Upper lobe of right lung (tissue), 1 donor: ENCODE measurements at places on chromosomes 3 and 15. TPM values are rescaled to one million over a fixed set of nuclear protein-coding genes. Genes with fewer than 3 reads are reported as not detected.
A peak's percentile ranks its signal among the peaks of the same experiment; 100 is the strongest.

GRCh38 chr3:83738202-83738601, 1220.6 kb upstream of the CADM2 start:
- DNase-seq = no peak

DNA sequence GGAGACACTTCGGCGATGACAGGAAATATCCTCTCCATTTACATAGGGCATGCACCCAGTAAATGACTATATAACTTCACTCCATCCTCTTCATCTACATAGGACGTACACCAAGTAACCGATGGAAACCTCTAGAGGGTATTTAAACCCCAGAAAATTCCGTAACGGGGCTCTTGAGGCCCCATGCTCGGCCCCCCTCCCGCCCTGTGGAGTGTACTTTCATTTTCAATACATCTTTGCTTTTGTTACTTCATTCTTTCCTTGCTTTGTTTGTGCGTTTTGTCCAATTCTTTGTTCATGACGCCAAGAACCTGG, 7.5 kb upstream of the FAM107A start:
- DNase-seq = no peak

DNA sequence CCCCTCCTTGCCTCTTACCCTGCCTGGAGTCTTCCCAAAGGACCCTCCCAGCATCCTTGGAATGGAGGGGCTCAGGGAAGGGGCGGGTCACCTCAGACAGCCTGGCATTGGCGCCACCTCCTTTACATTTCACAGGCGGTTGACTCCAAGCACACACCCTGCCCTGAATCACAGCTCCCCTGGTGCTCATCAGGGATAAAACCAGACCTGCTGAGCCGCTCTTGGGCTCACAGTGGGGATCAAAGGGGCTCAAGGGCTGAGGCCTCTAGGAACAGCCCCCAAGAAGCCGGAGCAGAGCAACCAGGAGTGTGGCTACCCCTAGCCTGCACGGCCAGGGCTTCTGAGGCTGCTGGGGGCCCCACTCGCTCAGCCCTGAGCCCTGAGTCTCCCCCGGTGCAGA, 16.6 kb downstream of the LINGO1 start:
- DNase-seq = no peak

DNA sequence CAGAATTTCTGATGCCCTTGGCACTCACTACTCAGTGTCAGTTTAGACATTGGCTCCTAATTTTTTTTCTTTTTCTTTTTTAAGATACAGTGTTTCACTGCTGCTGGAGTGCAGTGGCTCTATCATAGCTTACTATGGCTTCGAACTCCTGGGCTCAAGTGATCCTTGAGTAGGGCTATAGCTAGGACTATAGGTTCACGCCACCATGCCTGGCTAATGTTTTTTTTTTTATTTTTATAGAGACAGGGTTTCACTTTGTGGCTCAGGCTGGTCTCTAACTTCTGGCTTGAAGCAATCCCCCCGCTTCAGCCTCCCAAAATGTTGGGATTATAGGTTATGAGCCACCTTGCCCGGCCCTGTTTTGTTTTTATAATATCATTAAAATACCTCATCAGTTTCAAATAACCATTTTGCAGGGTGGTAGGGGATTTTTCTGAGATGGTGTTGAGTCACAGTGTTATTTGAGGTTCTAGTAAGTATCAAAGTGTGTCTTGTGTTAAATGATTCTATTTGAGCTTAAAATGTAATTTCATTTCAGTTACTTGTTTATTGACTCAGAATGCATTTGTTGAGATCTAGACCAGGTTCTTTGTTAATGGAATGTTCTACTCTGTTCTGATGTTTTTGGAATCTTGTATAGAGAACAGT, 7.0 kb downstream of the FNDC3B start:
- no peak for DNase-seq

DNA sequence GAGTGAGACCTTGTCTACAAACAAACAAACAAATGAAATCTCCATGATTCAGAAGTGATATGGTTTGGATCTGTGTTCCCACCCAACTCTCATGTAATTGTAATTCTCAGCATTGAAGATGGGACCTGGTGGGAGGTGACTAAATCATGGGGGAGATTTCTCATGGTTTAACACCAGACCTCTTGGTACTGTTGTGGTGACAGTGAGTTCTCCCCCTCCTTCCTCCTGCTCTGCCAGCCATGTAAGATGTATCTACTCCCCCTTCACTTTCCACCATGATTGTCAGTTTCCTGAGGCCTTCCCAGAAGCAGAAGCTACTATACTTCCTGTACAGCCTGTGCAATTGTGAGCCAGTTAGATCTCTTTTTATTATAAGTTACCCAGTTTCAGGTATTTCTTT, 438.4 kb upstream of the THBS1 start:
- no peak for DNase-seq

GRCh38 chr15:87500240-87500639, 756.3 kb downstream of the NTRK3 start:
- DNase-seq = no peak

GRCh38 chr3:7075901-7076300, 215.0 kb downstream of the GRM7 start:
- DNase-seq = no peak

DNA sequence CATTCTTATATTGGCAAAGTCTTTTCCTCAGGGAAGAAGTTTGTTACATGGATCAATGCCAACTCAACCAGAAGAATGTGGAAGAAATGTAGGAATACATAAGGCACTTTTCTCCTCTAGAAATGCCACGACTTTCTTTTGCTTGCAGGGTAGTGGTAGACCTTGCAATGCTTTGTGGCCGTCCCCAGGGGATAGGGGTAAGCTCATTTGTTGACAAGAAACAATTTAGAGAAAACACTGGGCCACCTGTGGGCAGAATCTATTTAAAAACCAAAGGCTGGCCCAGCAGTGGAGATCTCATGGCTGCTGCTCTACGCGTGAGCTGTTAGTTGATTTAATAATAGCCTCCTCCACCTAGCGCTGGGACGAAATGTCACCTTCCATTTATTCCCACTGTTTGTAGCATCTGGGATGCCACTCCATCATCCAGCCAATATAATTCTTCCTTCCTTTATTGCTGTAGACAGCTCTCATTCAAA, 64.6 kb upstream of the PFN2 start:
- no peak for DNase-seq

GRCh38 chr3:188695241-188695640, 476.5 kb upstream of the TPRG1 start:
- no peak for DNase-seq

DNA sequence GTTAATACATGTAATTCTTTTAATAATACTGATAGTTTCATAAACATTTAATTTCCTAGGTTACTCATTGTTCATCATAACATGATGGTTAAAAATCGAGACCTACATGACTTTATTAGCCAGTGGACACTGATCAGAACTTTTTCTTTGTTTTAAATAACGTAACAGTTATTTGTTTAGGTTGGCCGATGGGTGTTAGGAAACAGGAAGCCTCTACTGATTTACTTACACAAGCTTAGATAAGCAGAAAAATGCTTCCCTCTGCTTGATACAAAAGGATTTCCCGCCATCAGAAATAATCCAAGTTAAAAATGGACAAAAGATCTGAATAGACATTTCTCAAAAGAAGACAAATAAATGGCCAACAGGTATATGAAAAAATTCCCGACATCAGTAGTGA, 16.6 kb upstream of the APH1B start:
- no peak for DNase-seq

DNA sequence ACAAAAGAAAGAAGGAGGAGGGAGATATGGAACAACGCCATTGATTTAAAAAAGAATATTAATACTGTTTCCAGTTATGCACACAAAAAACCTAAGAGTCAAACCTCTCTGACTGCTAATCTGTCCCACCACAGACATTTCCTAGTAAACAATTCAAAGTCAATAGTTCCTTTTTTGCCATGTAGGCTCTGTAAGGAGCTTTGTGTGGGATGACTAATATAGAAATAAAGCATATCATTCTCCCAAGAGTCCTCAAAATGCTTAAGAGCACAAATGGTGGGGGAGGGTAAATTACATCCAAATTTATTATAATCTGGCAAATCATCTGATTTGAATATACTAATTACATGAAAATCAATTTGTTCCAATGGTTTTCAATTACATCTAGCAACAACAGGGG, 155.9 kb upstream of the CNTN4 start:
- DNase-seq = no peak

DNA sequence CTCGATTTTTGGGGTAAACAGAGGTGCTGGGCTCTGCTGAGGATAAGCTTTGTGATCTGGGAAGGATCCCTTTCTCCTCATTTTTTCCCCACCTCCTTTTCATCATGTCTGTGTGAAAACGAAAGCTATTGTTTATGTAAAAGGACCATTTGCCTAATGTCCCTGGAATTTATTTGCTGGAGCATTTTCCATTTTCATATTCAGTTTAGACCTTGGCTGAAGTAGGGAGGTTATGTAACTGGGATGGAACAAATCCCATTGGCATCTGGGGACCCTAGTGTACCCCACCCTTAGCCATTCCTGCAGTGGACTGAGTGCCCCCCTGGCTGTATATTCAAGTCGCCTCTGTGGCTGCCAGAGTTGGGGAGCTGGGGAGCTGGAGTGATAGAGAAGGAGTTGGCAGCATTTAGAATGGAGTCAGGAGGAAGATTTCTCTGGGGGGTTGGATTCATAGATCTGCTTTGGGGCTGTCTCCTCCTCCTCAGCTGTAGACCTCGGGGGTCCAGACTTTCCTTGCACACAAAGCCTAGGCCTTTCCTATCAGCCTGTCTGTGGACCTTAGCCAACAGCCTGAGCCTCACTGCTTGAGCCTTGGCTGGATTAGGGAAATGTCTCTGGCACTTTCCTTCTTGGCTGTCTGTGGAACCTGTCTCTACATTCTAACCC, 270.4 kb upstream of the CTDSPL start:
- DNase-seq = no peak

DNA sequence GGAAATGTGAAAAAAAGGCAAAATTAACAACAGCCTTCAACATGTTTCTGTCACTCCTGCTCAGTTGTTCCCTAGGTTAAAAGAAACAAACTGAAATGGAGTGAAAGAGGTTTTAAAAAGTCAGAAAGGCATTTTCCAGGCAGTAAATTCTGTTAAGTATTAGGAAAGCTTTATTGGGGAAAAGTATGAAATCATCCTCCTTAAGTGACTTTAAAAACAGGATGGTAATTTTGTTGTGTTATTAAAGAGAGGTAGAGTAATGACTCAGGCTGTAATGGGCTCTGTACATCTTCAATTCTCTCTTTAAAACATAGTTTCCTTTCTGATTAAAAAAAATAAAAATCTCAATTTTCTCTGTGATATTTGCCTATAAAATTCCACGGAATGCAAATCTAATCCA, 81.1 kb downstream of the OTOL1 start:
- DNase-seq = no peak

DNA sequence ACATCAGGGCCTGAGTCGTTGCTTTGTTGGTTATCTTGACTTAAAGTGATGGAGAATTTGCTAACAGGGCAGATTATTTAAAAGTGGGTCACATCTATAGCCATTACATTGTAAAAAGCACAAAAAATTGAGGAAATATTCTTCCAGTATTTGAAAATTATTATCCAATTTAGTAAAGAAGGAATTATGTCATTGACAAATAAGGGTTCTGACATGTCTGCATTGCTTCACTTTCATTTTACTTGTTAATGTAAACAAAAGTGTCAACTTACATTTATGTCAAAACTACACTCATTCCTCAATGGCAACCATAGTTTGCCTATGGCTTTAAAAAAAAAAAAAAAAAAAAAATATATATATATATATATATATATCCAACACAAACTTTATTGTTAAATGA, 3.4 kb upstream of the PARP14 start:
- DNase-seq = no peak

DNA sequence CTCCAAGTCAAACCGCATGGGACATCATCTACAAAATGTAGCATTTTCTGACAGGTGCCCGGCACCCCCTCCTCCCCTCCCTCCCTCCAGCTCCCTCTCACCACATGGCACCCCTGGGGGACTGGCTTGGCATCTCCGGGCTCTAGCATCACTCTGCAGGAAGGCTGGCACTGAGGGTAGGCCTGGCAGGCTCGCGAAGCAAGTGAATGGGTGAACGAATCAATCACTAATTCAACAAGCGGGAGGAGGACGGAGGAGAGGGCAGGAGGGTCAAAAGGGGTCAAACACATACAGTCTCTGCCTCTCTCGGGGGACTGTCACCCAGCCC, 155.7 kb downstream of the NUP210 start:
- DNase-seq = no peak

DNA sequence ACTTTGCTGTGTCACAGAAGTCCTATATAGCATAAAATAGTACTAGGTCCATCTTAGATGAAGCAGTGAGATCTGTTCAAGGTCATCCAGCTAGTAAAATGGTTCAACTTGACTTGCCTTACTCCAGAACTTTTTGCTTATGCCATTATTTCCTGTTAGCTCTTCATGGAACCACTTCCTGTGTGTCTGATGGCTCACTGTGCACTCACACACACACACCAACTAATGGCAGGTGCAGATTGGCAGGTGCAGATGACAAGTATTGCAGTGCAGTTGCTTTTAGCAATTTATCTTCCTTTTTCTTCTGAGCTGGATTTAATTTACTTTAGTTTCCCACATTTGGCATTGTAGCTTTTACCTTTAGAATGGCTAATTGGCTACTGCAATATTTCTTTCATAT, 29.8 kb downstream of the GOLGA8S start:
- no peak for DNase-seq

DNA sequence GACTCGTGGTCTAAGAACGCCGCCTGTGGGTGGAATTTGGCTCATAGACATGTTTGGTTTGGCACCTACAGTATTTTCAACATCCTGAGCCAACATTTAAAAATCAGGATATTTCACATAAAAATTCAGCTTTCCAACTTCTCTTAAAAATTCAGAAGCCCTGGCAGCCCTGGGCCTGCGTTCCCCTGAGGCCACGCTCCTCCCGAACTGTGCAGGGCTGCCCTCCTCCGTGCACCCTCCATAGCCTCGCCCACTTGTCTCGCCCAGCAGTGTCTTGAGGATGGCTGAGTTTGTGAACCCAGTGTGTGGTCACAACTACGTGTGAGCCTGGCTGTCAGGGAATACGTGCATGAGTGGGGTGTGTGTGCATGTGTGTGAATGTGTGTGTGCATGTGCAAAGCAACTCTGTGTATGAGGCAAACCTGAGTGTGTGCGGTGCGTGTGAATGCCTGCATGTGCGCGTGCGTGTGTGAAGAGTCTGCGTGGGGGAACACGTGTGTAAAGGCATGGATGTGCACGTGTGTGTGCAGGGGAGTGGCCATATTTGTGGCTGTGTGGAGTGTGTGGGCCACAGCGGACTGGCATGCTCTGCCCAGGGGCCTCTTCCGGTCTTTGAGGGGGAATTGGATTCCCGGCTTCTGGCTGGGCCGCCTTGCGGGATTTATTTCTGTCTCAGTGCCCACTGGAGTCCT, 30.9 kb downstream of the PTH1R start:
- peak; percentile 64 for DNase-seq

GRCh38 chr15:72220687-72221086, 10.3 kb downstream of the PKM start:
- DNase-seq = no peak

- DNase-seq = no peak
Observed at GRCh38 chr3:128231606-128232005, 78.3 kb downstream of the EEFSEC start.

- no peak for DNase-seq
Observed at GRCh38 chr3:58952128-58952917, 97.5 kb downstream of the CFAP20DC start.

- DNase-seq = no peak
Observed at GRCh38 chr3:136567599-136568188, 184.5 kb downstream of the STAG1 start.

IL16 gene
- total RNA-seq = 39.3 TPM

GP9 gene
- total RNA-seq = 1.2 TPM

UBA3 gene
- 55.3 TPM for total RNA-seq

FANCD2OS gene
- total RNA-seq = not detected

SLC49A4 gene
- 14.2 TPM for total RNA-seq

RASGRF1 gene
- 105 TPM for total RNA-seq

TEX55 gene
- total RNA-seq = not detected

PRICKLE2 gene
- 37.2 TPM for total RNA-seq

GOLIM4 gene
- 50.9 TPM for total RNA-seq

SUCLG2 gene
- total RNA-seq = 53.8 TPM

PLA2G4F gene
- total RNA-seq = 104 TPM
